SHP77 (cell line): ENCODE measurements at places on chromosomes 5 and 9.

GRCh38 chr5:66516550-66516949 lies 79.6 kb upstream of the MAST4 start:
- no peak for DNase-seq

GRCh38 chr5:389197-389821 lies 53.7 kb upstream of the EXOC3 start:
- DNase-seq, result no peak

- DNase-seq, result no peak
Observed at GRCh38 chr9:126609191-126609590, 4.5 kb upstream of the LMX1B start.

DNA sequence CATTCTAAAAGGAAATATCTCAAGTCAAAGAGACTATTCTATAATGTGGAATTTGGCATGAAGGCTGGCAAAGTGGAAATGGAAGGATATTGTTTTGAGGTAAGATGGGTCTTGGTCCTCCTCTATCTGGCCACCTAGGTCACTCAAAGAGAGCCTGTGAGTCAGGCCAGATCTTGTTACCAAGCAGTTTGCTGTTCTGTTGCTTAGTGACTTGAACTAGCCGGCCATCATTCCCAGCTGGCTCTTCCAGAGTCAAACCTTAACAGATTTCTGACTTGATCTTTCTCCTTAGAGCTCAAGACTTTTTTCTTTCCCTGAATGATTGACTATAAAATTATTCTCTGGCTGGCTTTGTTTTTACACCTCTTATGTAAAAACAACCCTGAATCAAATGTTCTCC lies 136.1 kb downstream of the PDE4D start:
- no peak for DNase-seq

- DNase-seq, result no peak
Observed at GRCh38 chr9:128987805-128988204, 40.3 kb downstream of the NUP188 start.

- DNase-seq, result no peak
Observed at GRCh38 chr5:115811406-115811805, 5.1 kb downstream of the CDO1 start.

GRCh38 chr9:69993110-69993509 lies 50.5 kb upstream of the MAMDC2 start:
- no peak for DNase-seq

DNA sequence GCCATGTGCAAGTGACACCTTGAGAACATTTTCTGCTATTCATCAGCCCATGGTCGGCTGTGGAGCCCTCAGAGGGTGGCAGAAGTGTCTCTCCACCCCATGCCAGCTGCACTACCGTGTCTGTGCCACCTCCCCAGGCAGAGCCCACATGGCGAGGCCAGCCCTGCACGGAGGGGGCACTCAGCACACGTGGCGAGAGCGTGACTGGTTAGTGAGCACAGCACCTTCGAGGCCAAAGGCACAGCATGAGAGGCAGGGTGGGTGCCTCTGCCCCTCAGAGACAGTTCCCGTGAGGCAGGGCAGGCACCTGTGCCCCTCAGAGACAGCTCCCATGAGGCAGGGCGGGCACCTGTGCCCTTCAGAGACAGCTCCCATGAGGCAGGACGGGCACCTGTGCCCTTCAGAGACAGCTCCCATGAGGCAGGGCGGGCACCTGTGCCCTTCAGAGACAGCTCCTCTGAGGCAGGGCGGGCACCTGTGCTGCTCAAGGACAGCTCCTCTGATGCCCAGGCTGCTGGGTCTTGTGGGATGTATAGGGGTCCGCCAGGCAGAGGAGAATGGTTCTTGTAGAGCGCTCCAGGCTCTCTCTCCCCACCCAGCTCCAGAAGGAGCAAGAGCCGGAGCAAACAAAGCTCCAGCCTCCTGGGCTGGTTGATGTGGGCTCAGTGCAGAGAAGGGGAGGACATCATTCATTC lies 179.8 kb upstream of the PPP1R26 start:
- no peak for DNase-seq

DNA sequence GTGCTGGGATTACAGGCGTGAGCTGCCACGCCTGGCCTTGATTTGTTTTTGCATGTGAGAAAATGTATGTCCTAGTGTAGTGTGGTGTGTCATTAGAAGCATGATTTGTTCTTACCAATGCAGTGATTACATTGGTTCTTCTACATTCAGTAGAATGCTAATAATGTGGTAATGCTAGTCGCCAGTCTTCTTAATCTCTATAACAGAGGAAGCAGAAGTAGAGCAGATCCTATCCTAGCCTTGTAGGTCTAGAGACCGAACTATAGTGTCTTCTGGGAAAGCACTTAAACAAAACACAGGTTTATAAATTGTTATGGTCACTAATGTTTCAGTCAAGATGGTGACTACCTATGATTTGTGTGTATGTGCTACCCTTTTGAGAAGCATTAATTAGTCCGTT lies 197.5 kb upstream of the DMRT1 start:
- DNase-seq, result no peak

DNA sequence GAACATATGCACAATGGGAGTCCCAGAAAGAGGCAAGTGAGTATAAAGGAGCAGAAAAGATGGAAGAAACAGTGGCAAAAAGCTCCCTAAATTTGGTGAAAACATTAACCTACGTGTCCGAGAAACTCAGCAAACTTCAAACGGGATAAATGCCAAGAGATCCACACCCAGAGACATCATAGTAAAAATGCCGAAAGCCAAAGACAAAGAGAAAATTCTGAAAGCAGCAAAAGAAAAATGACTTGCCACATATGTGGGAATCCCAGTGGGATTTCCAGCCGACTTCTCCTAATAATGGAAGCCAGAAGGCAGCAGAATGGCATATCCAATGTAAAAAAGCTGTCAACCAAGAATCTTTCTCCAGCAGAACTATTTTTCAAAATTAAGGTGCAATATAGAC lies 101.2 kb downstream of the ADAMTS2 start:
- DNase-seq, result no peak

- no peak for DNase-seq
Observed at GRCh38 chr5:56012281-56012963, 17.7 kb upstream of the IL6ST start.

DNA sequence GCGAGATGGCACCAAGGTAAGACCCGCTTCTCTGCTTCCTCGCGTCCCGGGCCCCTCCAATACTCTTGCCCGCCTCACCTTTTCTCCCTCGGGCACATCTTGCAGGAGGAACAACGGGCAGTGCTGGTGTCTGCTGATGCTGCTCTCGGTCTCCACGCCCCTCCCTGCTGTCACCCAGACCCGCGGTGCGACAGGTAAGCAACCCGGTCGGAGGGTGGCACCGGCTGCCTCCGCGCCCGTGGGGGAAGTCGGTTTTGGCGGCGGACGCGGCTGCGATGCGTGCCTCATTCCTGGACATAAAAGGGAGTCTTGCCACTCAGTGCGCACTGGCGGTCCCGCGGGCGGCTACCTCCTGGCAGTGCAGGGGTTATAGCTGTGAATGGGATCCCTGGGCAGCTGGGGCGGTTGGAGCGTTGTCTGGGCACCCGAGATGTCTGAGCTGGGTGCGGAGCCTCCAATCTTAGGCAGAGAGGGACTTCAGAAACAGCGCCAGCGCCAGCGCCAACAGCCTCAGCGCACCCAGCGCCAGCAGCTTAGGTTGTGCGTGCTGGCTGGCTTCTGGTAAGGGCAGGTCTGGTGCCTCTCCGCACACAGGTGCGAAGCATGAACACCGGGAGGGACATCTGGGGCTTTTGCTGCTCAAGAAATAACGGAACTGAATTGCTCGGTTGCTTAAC lies 488 bp downstream of the COL15A1 start:
- DNase-seq, result no peak

- DNase-seq, result no peak
Observed at GRCh38 chr5:60372786-60373185, 327.2 kb downstream of the DEPDC1B start.

- DNase-seq, result no peak
Observed at GRCh38 chr9:35070823-35071813, 1.3 kb downstream of the VCP start.

DNA sequence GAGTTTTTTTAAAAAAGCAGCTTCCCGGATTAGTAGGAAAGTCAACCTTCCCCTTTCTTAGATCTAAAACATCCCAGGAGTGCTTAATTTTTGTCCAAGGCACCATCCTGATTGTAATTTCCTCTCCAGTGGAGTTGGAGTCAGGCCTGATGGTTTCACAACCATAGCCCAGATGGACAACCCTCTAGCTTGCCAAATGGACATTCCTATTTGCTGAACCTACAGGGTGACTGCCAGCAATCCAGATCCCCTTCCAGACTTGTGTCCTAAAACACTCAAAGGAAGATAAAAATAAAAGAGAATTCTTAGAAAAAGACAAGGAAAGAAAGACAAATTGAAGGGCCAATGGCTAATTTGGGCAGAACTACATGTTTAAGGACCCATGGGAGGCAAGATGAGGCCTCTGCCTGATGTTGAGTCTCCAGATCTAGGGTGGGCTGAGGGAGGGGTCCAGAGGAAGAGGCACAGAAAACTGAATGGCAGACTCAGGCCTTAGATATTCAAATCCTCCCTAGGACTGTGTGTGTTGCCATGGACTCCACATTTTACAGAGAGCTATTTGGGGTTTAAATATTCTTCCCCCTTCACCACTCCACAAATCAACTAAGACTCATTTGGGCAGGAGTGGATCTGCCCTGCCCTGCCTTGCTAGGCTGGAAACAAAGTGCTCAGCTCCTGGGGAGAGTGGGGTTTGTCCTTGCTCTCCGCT lies 38.5 kb upstream of the SLC44A1 start:
- DNase-seq, result no peak

DNA sequence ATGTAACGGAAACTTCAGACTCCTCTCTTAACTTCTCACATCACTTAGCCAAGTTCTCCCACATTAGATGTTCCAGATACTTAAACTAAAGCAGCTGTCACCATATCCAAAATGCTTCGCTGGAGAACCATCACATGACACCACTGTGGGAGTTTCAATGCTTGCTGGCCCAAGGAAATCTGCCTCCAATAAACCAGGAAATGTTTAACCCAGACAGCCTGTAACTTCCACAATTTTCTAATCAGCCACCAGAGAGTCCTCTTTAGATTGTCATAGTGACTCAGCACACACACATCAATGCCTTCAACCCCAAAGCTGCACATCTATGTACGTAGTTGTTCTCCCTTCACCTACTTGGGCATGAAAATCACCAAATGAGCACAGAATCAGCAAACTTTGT lies 118.7 kb downstream of the LPAR1 start:
- DNase-seq, result no peak

- no peak for DNase-seq
Observed at GRCh38 chr9:71634752-71635151, 133.6 kb downstream of the CEMIP2 start.

- peak; percentile 15 for DNase-seq
Observed at GRCh38 chr9:77648234-77649108, at the start of gene GNA14. Gene GNA14 (minus strand): TSS chr9:77648322. CDS start chr9:77647793, 529 bp downstream.

GRCh38 chr9:99158629-99159028 lies 53.7 kb downstream of the TGFBR1 start:
- no peak for DNase-seq

- DNase-seq, result no peak
Observed at GRCh38 chr9:81636255-81636599, 53.1 kb downstream of the TLE1 start.

GRCh38 chr9:133273098-133273497 lies 1.9 kb downstream of the ABO start:
- no peak for DNase-seq

- DNase-seq, result no peak
Observed at GRCh38 chr5:168207450-168208029, 83.9 kb upstream of the WWC1 start.

DNA sequence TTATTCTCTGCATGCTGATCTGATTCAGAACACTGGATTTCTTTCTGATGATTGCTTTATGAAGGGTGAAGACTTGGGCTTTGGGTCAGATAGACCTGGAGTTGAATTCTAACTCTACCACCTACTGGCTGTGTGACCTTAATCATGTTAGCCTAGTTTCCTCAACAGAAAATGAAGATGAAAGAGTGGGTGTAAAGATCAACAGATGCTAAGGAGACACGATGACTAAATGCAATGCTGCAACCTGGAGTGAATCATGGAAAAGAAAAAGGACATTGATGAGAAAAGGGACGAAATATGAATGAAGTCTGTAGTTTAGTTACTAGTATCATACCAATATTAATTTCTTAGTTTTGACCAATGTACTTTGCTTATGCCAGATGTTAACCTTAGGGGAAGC lies 27.8 kb upstream of the DENND1A start:
- DNase-seq, result no peak

DNA sequence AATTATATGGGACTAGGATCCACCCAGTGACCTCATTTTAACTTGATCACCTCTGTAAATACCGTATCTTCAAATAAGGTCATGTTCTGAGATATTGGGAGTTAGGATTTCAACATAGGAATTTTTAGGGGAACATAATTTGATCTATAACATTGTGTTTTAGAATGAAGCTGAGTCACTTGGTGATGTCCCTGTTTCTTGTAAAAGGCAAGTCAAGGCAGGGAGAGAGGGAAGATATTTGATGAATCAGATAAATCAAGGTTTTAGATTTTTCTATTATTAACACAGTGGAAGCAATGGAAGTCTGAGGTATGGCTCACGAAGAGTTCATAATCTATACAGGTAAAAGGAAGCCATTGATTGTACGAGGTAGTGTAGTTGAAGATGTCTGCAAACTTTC lies 11.8 kb upstream of the GPR151 start:
- no peak for DNase-seq

GRCh38 chr5:158014372-158014771 lies 155.4 kb upstream of the CLINT1 start:
- no peak for DNase-seq

- DNase-seq, result no peak
Observed at GRCh38 chr5:108940506-108940905, 192.8 kb downstream of the FER start.

- no peak for DNase-seq
Observed at GRCh38 chr5:146084376-146084775, 21.0 kb downstream of the PLAC8L1 start.

GRCh38 chr5:6198531-6198930 lies 179.8 kb downstream of the MED10 start:
- DNase-seq, result no peak

DNA sequence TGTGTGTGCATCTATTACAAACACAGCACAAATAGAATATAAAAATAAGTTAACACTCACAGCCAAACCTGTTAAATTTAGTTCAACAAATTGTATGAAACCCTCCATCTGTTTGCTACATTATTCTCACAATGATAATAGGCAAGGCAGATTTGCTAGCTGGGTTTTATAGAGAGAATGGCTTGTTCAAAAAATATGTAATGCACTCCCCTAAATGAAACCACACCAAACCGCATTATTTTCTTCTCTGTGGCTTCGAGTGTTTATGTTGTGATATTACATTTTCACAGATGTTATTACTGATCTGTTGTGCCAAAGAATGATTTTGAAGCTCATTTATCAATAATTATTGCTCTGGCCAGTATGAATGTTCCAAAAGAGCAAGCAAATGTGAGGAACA lies 92.9 kb downstream of the SPATA31D1 start:
- DNase-seq, result no peak

- DNase-seq, result no peak
Observed at GRCh38 chr5:153919161-153919560, 119.5 kb downstream of the FAM114A2 start.

DNA sequence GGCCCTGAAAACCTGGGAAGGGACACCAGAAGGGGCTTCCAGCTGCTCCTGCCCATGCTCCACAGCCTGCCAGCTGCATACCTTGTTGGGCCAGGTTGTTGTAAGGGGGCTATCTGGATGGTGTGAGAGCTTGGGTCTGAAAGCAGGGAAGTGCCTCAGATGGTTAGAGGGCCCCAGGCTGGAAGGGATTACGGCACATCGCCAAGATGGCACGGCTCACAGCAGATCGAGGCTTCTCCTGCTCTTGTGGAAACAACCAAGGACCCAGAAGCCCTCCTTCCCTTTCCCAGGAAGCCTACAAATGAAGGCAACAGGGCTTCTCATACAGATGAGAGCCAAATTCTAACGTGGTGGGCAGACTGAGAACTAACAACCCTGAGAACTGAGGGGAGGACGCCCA lies 121.7 kb upstream of the ADCY2 start:
- DNase-seq, result no peak
